Ovary (tissue), 10 donors: ENCODE measurements at places on chromosomes 1 and 21.

GRCh38 chr1:33735624-33736023 is 128.3 kb upstream of the HMGB4 start:
- DNase-seq = no peak

DNA sequence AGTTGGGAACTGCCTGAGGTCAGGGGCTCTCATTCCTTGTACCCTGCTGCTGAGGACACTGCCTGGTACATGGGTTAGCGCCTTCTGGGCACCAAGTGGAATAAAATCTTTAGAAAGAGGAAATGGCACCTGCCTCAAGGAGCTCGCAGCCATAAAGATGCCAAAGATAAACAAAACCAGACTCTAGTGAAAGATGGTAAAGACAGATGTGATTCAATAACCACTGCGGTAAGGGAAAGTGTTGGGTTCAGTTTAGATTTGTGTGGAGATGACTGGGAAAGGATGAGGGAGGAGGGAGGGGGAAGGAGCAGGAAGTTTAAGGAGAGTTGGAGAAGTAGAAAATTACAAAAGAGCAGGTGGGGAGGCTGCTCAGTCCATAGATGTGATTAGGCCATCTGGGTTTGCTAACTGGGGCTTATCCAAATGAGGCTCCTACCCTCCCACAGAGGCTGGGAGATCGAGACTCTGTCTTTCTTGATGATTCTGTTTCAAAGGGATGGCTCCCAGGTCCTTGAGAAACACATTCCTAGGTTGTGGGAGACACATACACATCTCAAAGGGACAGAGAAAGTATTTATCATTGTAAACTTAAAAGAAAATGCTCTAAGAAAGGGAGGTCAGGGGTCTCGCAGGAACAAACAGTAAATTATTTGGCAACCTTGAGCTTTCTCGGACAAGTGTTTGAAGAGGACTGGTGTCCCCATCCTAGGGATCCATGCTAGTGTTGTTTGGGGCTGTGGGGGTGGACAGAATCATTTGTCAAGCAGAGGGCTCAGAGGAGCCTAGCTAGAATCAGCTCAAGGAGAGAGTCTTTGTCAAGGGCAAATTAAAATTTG is 65.7 kb upstream of the MORC3 start:
- no peak for DNase-seq

DNA sequence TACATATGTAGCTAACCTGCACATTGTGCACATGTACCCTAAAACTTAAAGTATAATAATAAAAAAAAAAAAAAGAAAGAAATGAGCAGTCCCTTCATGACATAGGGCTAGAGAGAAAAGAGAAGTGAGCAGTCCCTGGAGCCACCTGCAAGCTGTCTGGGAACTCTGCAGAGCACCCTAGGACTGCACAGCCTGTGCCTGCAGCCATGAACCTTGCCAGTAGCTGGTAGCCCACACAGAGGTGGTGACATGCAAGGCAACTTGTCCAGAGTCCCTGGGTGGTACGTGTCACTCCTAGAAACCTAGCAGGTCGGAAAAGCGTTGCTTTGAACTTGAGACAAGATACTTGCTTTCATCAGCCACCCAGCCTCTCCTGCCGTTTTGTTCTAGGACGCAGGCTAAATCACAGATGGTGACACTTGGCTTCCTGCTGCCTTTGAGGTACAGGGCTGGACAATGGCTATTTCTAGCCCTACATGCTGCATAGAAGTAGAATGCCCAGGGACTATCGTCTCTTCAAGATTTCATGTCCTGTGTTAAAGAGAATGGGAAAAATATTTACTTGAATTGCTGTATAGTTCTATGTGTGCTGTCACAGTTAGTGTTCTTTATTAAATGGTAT is 260.9 kb downstream of the LTN1 start:
- no peak for DNase-seq

DNA sequence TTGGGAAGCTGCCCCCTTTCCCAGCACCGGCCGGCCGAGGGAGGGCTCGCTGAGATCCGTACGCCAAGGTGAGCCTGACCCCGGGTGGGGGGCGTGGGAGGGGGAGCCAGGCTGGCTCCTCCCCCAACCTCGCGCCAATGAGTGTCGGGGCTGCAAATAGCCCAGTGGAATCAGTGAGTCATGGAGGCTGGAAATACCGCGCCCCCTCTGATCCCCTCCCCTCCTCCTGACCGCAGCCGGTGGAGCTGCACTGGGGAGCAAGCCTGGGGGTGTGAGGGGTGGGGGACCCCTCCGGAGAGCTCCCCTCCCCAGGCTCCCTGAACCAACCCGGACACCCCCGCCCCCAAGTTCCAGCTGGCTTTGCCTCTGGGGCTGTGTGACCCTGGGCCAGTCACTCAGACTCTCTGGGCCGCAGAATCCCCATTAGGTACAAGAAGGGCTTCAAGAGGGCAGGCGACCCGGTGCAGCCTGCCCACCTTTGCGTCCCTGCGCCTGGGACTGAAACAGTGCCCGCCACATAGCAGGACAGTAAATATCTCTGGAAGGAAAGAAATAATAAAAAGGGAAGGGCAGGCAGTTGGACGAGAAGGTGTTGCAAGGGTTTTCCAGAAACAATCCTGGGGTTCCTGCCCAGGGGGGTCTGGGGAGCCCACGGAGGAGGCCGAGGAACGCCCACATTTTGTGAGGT is 4.5 kb downstream of the HSPB7 start:
- peak; percentile 89 for DNase-seq

DNA sequence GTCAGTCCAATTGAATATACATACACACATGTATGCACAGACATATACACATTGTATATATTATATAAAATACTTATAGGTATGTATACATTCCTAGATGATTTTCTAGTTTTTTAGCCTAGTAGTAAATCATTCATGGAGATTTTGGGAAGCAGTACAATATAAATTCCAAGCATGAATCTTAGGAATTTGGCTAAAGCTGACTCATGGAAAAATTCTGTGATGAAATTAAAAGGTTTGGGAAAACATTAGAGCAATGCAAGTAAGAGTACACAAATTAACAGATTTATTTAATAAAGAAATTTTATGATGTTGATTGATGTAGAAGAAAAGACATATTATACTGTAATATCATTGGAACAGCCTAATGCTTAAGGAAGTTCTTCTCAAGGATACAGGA is 43.7 kb upstream of the PTGFR start:
- no peak for DNase-seq

GRCh38 chr1:223741861-223742260 is 29.5 kb downstream of the CAPN2 start:
- no peak for DNase-seq

DNA sequence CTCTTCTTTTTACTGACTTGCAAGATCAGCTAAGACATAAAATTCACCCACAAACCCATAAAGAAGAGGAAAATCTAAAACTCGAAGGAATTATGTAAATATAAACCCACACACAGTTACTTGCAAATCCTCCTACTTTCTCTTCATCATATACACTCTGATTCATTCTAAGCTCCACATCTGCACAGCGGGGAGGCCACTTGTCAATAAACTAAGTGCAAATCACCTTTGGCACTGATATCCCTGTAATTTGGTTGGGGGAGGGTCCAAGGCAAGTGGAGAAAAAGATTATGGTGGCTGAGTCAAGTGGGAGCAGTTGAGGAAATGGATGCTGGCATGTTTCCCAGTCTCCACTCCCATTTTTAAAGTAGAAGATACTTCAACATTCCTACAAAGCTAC is 596.5 kb downstream of the MATN1 start:
- DNase-seq = no peak

GRCh38 chr1:81259625-81260411 is 540.9 kb upstream of the ADGRL2 start:
- no peak for DNase-seq

- no peak for DNase-seq
These were observed 11.4 kb upstream of the SLC2A5 start for GRCh38 chr1:9080705-9081291.

DNA sequence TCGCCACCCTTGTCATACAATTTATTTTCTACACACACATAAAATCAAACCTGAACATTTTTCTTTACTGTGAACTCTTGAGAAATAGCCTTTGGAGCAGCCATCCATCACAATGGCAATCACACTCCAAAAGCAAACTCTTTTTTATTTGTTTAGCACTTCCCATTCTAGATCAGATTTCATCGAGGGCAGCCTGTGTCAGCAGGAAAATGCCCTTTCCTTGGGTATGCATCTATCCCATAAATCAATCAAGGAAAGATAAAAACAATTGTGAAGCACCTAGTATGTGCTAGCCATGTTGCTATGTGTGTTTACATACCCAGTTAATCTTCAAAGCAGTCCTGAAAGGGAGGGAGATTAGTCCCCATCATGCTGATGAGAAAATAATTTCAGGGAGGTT is 484.1 kb upstream of the USP24 start:
- no peak for DNase-seq

- peak; percentile 84 for DNase-seq
These were observed 18.9 kb downstream of the CAPN2 start for GRCh38 chr1:223731133-223731770.

- DNase-seq = no peak
These were observed 102.6 kb downstream of the SELENOF start for GRCh38 chr1:86811142-86811924.

- no peak for DNase-seq
These were observed 333.6 kb downstream of the NPHP4 start for GRCh38 chr1:5658340-5659316.

- DNase-seq = no peak
These were observed 27.7 kb downstream of the DNTTIP2 start for GRCh38 chr1:93851327-93851712.

DNA sequence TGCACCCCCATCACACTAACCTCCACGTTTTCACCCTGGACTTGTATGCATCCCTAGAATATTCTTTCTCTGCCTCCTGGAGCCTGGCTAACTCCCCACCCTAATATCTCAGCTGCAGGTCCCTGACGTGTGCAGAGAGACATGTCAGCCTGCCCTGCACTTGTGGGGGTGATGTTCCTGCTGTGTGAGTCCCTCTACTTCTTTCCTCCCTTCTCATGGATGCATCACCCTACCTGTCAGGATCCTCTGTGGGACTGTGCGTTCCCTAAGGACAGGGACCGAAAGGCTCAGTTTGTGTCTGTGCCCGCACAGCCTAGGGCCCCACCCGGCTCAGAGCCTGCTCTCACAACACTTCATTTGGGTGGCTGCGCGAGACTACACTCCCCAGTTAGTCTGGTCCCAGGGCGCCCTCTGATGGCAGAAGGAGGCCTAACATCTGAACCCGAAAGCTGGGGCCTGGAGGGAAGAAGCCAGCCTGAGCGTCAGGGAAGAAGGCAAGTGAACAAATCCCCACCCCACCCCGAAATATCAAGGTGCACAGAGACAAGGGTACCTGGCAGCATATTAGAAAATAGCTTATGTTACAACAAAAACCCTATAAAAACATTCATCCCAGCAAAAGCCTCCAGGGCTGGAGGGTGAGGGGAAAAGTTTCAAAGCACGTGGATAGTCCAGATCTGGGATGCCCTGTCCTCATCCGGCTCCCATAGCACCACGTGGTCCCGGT is 3.7 kb downstream of the CD52 start:
- DNase-seq = peak; percentile 81

GRCh38 chr1:15173863-15174614 is 20.5 kb downstream of the TMEM51 start:
- no peak for DNase-seq

DNA sequence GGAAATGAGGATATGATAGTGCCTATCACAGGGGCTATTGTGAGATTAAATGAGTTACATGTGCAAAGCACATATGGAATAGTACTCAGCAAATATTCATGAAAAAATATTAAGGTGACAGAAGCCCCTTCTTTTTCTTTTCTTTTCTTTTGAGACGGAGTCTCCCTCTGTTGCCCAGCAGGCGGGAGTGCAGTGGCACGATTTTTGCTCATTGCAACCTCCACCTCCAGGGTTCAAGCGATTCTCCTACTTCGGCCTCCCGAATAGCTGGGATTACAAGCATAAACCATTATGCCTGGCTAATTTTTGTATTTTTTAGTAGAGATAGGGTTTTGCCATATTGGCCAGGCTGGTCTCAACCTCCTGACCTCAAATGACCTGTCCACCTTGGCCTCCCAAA is 139.4 kb downstream of the HIVEP3 start:
- no peak for DNase-seq

DNA sequence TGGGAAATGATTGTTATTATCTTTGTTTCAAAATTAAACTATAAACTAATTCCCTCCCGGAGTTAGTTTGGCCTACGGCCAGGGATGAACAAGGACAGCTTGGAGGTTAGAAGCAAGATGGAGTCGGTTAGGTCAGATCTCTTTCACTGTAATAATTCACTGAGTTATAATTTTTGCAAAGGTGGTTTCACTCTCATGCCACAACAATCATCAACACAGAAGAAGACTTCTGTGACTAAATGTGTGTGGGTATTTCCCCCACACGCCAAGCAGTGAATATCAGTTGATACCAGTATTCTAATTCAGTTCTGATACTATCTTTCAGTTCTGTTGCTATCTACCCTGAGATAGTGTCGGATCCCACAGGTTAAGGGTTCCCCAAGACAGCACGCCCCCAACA is 215.1 kb downstream of the S1PR1 start:
- no peak for DNase-seq

DNA sequence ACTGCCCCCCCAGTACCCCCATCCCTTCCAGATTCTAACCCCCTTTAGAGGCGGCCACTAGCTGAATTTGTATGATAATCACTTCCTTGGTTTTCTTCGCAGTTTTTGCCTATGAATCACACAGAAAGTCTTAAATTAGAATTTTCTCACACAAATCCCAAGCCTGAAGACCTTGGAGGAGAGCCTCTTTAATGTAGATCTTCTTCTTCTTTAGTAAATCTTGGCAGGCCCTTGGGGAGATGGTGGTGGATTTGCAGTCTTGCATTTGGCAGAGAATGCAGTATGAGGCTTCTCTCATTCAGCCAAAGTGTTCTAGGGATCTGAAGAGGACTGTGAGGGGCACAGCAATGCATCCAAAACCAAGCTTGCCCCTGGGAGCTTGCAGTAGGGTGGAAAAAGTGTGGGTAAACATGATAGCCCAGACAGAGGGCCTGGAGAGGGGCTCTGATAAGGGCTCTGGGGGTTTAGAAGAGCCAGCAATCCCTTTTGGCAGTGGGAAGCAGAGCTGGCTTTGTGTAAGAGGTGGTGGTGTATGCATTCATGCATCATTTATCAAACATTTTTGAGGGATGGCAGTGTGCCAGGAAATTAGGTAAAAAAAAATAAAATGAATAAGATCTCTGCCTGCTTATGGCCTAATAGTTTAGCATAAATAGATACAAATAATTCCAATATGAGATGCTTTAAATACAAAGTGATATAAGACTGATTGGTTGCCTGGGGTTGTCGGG is 7.7 kb upstream of the CDC42 start:
- no peak for DNase-seq

DNA sequence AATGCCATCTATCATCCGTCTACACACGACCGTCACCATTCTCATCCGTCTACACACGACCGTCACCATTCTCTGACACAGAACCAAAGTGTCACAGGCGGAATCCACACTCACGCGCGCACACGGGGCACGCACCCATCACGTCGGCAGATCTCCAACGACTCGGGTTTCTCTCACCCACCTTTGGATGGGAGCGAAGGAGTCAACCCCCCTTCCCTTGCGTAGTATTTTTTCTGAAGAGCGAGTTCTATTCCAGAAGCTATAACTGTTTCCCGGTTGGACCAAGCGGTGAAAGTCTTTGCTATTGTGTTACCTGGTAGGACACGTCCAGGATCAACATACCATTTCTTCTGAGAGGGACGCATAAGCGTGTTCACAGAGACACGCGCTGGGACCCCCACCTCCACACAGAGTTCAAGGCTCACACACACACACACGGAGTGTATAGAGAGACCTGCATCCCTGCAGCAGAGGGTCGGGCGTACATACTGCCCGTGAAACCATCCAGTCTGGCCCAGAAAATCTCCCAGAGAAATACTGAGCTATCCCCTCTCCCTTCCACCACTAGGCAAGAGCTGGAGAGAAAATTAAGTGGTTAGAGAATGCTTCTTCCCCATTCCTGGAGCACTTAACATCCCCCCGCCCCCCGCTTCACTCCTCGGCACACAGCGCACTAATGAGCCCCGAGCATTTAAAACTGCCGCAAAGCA is 741 bp downstream of the DUSP10 start:
- peak; percentile 47 for DNase-seq
